ENCODE measurements at places on chromosomes 7 and 10.

DNA sequence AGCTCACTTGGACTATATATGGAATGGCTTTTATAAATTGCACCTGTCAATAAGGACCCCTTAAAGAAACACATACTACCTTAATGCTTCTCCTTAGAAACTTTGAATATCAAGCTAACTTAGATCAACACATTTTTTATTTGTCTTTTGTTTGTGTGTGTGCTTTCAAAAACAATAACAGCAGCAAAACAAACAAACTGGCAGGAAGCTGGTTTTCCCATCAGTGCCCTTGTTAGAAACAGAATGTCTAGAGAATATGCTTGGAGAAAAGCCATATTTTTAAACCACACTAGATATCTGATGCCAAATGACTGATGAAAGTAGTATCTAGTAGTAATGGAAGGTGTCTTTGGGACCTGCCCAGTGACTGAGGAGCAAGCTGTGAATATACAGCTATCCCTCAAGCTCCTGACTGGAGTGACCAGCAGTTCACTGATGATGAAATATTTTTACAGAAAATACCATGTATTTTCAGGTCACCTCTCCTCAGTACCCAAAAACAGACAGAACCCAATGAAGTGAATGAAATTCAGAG is 1.0 kb downstream of the PDE1C start:
- DNase-seq = no peak

DNA sequence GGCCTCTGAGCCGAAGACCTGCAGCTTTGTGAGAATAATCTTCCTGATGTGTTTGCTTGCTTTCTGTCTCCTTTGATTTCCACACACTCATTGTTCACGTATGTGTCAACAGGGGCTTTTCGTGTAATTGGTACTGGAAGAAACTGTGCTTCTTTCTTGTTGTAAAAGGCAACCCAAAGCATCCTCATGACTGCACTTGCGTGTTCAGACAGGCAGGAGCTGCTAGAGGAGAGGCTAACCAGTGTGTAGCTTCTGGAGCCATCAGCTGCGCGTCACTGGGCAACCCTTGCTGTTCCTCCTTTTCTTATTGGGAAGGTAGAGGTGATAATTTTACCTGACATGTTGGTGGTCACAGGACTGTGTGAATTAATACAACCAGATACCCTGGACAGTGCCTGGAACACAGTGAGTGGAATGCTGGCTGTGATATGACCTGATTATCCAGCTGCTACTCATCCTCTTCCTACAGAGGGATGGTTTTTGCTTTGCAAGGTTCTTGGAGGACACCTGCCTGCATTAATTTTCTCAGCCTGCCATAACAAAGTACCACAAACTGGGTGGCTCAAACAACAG is 213.0 kb downstream of the ABCA13 start:
- no peak for DNase-seq

DNA sequence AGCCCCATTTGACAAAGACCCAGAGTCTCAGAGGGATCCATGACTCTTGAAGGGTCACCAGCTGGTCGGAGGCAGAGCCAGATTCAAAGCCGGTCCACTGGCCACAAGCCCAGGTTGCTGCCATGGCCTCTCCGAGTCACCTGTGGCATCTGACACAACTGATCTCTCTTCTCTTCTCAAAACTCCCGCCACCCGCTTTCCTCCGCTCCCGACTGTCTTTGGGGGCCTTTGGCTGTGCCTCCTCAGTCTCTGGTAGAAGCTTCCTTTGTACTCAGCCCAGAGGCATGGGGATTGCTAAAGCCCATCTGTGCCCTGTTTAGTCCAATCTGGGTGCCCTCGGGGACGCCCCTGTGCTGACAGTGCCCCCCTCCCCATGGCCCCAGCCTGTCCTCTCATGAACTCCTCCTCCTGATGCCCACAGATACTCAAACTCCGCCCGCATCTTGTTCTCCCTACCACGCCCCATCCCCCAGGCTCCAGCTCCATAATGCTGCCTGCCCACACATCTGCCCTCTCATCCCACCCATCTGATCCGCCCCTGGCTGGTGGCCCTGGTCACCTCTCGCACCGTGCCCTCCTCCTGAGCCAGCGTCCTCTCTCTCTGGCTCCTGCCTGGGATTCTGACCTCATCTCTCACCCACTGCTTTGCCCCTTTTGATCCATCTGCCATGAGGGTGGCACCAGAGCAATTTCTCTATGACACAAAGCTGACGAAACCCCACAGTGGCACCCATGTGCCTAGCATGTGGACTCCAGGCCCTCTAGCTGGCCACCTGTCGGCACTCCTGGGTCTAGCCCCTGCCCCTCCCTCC is 150.6 kb downstream of the SLIT1 start:
- DNase-seq = no peak

DNA sequence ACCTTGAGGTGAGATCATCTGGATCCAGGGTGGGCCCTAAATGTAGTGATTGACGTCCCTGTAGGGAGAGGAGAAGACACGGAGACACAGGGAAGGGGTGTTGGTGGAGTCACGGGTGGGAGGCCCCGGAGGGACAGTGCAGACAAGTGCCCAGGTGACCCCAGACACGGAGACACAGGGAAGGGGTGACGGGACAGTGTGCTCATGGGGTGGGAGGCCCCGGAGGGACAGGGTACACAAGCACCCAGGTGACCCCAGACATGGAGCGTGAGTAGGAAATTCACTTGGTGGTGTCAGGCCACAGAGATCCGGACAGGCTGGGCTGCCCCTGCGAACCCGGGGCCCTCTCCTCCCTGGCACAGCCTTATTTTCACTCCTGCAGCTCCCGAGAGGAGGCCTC is 176.9 kb downstream of the PTPRN2 start:
- DNase-seq = no peak

DNA sequence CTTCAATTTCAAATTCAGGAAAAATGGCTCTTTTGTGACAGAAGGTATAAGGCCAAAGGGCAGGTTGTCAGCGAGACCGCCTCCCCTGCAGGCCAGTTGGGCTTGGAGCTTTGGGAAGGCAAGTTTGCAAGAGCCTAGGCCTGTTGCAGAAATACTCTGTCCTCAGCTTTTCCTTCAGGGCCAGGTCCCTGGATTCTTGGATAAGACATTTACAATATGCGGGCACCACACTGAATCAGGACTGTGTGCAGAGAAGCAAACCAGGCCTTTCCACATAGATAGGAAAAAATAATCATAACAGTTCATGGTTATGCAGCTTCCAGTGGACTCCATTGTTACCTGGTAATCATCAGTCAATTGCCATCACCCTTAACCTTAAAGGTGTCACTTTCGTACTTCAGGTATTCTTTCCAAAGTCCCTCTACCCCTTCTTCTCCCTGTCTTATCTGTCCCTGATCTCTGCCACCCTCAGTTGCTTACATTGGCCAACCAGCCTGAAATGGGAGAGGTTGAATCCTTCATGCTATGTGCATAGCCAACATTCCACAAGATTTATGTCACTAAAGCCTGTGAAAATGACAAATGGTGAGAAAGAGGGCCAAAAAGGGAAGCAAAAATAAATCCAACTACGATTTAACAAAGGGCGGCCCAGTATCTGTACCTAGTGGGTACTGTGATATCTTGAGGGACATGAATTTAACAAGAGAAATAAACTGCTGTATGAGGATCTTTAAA is 304.5 kb upstream of the NFE2L3 start:
- DNase-seq = no peak

GRCh38 chr7:51482976-51483375 is 166.4 kb upstream of the COBL start:
- no peak for DNase-seq

GRCh38 chr10:77016855-77017254 is 620.8 kb downstream of the KCNMA1 start:
- DNase-seq = no peak

- DNase-seq = no peak
Observed at GRCh38 chr7:140079121-140079536, 16.4 kb upstream of the PARP12 start.

- DNase-seq = no peak
Observed at GRCh38 chr10:9229702-9230244, 1175.3 kb downstream of the GATA3 start.

- DNase-seq = no peak
Observed at GRCh38 chr10:124708246-124708779, 35.9 kb downstream of the FAM53B start.
